H54 (cell line): ENCODE measurements at places on chromosomes 3 and 15.

DNA sequence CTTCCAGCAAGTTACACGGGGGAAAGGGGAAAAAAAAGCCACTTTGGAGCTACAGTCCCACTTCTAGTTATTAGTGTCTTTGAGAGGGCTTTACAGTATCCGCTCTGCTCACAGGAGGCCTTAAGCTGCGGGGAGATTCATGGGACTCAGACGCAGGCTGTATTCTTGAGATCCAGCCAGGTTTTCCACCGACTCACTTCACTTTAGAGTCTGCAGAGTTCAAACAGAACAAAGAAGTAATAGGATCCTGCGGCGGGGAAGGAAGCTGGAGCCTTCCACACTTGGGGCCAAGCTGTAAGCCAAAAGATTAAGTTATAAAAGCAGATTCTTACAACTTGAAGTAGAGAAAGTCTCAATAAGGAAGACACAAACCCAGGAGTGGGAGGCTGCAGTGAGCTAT lies 60.2 kb upstream of the FAM174B start:
- DNase-seq = no peak

GRCh38 chr3:195015021-195015420 lies 255.9 kb downstream of the XXYLT1 start:
- DNase-seq = no peak

- no peak for DNase-seq
These were observed 172.6 kb downstream of the RBMS3 start for GRCh38 chr3:29453284-29454001.

DNA sequence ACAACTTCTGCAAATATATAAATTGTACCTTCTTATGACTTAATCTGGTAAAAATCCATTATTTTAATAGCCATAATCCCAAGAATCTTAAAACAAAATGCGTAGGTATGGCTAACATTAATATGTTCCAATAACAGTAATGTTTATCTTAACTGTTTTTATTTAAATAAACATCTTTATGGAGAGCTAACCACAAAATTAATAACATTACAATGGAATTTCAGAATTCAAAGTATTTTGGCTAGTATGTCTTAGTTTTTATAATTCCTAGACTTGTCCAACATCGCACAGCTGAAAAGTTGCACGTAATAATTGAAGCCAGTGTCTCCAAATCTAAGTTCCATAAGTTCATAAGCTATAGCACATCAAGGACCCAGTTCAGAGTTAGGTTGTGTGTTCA lies 47.6 kb downstream of the ANKRD28 start:
- no peak for DNase-seq

DNA sequence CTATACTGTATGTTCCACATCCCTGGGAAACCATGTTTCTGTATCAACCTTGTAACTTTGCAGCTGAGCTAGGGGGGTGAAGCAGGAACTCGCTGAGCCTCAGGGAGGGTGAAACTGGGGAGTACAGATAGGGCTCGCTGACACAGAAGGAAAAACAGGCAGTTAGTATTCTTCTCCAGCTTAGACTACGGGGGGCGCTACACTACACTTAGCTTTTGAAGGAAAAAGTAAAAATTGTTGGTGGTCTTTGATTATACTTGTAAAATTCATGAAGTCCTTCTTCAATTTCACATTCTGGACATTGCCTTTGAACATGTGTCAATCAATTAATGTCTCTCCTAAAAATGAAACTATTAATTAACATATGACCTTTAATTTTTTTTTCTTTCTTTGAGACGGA lies 73.5 kb upstream of the RGMA start:
- no peak for DNase-seq

DNA sequence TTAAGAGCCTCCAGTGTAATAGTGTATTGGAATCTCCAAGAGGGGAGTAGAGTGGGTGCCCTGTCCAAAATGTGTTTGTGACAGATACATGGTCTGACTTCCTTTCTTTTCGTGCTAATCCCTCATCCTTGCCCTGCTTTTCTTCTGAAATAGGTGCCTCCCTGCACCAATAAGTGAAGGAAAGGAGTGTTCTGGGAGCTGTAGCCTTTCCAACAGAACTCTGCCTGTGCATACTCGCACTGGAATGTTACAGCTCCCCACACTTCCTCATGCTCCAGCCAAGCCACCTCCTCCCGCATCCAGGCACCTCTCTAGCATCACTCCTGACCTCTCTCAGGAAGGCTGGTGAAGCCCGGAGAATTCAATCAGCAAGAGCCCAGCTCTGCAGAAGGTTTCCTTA lies 478.0 kb downstream of the GABRG3 start:
- DNase-seq = no peak

GRCh38 chr3:124935794-124936542 lies 1.4 kb upstream of the MUC13 start:
- DNase-seq = no peak

- DNase-seq = no peak
These were observed 1.8 kb upstream of the STT3B start for GRCh38 chr3:31530960-31531335.

- DNase-seq = no peak
These were observed 728.8 kb downstream of the NR2F2 start for GRCh38 chr15:97059281-97059680.

- no peak for DNase-seq
These were observed 16.8 kb downstream of the BCL2L10 start for GRCh38 chr15:52095597-52096262.

- no peak for DNase-seq
These were observed 927.6 kb downstream of the FHIT start for GRCh38 chr3:60323651-60324050.

GRCh38 chr15:100093211-100094126 lies 248.3 kb downstream of the ADAMTS17 start:
- no peak for DNase-seq
